ENCODE measurements at places on chromosomes 1 and 21.
A peak's percentile ranks its signal among the peaks of the same experiment; 100 is the strongest.

GRCh38 chr1:64537942-64538341 lies 68.0 kb downstream of the CACHD1 start:
- no peak for DNase-seq

DNA sequence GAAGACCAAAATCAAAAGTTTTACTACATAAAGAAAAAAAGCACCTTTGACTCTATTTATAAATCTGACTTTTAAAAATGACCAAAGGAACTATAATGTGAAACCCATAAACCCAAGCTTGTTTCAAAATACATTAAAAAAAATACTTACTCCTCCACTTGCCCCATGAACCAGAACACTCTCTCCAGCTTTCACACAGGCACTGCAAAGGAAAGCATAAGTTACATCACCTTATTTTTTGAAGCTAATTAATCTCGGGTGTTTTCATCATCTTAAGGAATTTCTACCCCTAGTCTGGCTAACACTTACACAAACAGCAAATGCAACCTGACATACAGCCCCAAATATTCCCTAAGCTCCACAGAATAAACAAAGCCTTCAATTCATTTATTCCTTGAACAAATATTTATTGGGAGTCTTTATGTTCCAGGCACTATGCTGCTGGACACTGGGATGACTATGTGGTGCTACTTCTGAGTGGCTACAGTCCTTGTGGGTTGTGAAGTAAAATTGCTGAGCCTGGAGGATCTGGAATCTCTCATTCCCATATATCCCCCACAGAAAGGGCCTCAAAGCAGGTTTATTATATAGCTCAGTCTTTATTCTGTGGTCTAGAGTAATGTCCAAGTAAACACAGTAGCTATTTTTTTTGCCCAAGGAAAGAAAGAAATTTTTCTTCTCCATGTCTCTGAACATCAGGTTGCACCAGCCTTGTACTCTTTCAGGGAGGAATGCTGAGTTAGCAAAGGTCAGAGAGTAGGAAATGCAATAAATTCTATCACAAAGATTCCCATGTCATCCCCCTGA lies 18.2 kb downstream of the CRYZ start:
- DNase-seq = no peak

GRCh38 chr1:19325368-19325957 lies 13.3 kb downstream of the SLC66A1 start:
- no peak for DNase-seq

DNA sequence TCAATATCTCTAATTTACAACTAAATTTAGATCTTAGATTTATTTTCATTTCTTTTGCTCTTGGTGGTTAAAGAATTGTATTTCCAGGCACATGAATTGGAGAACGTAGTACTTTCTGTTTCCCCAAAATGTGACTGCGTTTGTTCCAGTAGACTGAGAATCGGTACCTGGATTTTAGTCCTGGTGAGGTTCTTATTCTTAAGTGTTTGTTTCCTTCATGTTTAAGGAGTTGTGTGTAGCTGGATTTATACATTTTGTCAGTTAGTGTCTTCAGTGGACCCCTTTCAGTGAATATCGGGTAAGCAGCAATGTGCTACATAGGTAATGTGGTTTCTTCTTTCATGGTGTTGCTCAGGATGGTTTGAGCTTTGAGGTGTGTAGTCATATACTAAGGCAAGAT lies 6.8 kb downstream of the MIER1 start:
- no peak for DNase-seq

- DNase-seq = peak; percentile 79
These were observed 33.2 kb upstream of the RUNX3 start for GRCh38 chr1:24963099-24963872.

DNA sequence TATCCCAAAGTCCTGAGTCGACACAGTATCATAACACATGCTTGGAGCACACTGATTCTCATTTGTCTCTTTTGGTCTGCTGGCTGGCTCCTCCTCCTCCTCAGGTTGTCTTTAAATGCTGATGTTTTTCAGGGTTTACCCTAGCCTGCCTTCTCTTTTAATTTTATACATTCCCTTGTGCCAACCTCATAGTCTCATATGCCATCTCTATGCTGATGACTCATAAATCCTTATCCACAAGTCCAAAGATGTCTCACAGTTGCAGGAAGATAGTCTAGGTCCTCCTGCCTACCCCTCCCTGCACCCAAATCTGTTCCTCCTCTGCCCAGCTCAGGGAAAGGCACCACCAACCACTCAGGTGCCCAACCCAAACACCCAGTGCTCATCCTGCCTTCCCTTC lies 108.3 kb downstream of the SIPA1L2 start:
- DNase-seq = no peak

DNA sequence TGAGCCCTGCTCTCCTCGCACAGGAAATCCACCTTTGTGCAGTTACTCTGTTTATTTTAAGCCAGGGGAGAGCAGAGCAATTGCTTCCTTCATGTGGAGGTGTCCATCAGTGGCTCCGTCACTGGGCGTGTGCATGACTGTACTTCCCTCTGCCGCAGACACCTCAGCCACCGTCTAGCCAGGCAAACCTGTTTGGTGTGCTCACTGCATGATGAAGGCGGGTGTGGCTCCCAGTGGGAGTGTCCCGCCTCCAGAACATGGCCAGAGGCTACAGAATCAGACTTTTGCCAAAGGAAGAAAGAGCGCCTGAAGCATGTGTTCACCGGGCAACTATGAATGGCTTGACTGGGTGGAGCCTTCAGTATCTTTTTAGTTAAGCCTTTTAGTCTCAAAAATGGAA lies 26.1 kb upstream of the LAMC2 start:
- no peak for DNase-seq

DNA sequence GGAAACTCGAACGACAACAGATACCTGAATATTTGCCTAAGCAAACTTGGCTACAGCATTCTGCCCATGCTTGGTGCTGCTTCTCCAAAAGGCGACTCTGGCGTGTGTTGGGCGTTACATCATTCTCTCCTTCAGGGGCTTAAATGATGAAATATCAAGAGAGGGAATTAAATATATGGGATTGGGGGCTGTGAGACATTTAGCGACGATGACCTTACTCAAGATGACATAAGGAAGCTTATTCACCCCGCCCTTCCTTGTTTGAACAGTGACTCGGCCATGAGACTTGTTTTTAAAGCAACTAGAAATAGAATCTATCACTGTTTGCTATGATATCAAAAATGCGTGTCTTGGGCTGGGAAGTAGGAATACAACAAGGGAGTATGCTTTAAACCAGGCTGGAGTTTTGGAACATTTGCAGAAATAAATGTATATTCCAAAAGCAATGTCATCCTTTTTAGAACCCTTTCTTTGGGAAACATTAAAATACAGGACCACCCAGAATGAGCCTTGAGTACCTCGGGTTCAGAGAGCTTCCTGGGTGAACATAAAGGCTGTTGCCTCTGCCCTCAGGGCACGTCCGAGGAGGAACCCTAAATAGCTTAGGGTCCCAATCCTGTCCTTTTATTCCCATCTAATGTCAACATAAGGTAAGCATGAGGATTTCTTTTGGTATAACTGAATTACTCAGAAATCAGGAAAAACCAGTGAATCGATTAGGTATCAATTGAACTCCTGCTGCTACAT lies 123.3 kb upstream of the SLC45A1 start:
- no peak for DNase-seq

- no peak for DNase-seq
These were observed 42.0 kb downstream of the SYF2 start for GRCh38 chr1:25190260-25190659.

DNA sequence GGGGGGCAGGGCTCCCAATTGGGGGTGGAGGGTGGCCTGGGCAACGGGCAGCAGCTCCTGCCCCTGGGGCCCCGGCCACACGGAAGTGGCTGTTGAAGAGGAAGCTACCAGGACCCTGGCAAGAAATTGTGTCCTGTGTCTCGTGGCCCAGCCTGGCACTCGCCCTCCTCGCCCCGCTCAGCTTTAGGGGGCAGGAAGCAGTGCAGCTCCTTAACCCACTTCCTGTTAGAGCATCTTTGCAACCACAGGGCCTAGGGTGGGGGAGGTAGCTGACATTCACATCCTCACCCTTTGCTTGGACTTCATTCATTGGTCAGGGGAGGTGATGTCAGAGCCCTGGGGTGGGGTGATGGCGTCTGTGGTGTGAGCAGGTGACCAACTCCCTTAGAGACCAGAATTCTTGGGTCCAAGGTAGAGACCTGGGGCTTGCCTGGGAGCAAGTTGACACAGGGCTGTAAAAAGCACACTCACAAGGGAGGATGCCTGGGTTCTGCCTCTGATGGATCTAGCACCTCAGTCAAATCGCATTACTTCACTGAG lies at the start of gene ARHGAP30:
Gene ARHGAP30, minus strand, starts transcription at position 161 of the 540 bp plus-strand sequence. CDS start 267 bp downstream, outside the sequence.
- peak; percentile 98 for DNase-seq
